ENCODE measurements at places on chromosomes 11 and 22.

DNA sequence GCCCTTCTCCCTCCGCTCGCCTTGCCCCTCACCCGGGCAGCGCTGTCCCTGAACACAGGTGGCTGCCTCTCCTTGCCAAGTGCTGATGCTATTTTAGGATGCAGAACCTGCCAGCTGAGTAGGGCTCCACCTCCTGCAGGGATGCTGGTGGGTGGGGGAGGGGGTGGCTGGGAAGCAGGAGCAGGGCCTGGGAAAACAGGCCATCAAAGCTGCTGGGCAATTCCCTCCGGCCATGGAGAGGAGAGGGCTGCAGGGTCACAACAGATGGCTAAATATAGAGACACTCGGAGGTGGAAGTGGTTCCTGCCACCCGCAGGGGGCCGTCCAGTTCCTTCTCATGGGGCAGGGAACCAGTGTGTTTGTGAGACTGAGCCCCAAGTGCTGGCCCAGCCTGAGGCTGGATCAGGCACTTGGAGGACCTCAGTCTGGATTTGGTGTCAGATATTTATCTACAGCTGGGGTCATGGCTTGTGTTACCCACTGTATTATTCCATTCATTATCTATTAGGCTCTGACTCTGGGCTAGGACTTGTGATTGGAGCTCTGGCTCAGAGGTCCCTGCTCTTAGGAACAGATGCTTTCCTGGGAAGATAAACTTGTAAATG, 59.6 kb downstream of the LRRC32 start:
- DNase-seq: peak; percentile 66

DNA sequence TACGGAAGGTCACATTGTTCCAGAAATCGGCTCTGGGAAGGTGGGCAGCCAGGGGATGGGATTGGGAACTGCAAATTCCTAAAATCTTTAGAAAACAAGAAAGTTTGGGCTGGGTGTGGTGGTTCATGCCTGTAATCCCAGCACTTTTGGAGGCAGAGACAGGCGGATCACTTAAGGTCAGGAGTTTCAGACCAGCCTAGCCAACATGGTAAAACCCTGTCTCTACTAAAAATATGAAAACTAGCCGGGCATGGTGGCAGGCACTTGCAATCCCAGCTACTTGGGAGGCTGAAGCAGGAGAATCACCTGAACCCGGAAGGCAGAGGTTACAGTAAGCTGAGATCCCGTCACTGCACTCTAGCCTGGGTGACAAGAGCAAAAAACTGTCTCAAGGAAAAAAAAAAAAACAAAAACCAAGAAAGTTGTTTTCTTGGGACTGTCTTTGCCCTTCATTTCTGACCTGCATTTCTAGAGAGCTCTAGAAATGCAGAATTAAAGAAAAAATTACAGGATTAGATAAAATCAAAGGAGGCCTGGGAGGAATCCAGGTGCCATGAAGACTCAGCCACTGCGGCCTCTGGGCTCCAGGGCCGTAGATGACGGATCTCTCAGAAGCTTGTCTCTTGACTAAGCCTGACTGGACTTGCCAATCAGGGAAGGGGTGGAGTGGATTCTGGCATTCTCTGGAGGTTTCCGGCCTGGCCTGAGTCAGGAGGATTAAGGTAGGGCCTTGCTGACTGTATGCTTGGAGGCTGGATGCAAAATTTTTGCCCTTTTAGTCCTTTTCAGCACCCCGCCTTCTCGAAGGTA, 5.3 kb upstream of the MALAT1 start:
- no peak for DNase-seq

GRCh38 chr11:128938156-128938885, 4.3 kb downstream of the TP53AIP1 start:
- no peak for DNase-seq

GRCh38 chr22:26482161-26482560, 1.4 kb downstream of the HPS4 start:
- DNase-seq: no peak

GRCh38 chr22:31520051-31520450, 23.7 kb downstream of the SFI1 start:
- no peak for DNase-seq

GRCh38 chr11:45930031-45930794, 7.8 kb downstream of the LARGE2 start:
- DNase-seq: peak; percentile 89

DNA sequence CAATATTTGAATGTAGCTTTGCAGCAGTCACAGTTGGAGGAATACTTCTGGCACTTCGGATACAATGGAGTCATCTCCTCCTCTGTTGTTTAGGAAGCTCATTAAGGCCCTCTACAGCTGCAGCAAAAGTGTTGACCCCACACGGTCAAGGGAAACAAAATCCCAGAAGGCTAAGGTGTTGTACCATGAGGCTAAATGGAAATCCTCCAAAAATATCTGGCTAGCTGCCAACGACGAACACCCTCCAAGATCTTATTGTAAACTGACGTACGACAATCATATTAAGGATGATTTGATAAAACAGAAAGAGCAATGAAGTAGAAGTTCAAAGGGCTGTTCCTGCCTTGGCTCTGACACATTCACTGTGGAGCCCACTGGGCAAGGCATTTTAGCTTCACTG, 4.0 kb downstream of the POGLUT3 start:
- no peak for DNase-seq

- no peak for DNase-seq
Observed at GRCh38 chr22:26565181-26565580, 24.8 kb downstream of the TPST2 start.

DNA sequence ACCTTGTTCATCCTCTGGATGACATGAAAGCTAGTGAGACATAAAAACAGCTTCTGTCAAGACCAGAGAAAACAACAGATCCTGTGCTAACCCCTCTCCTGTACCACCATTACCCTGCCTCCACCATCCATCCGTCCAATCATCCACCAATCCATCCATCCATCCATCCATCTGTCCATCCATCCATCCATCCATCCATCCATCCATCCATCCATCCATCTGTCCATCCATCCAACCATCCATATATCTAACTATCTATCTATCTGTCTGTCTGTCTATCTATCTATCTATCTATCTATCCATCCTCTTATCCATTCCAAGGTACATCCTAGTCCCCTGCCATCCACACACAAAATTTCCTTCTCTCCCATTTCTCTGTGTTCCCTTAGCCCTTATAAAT, 46.6 kb upstream of the ME3 start:
- DNase-seq: no peak

GRCh38 chr22:31715147-31715778, 34.7 kb downstream of the PRR14L start:
- DNase-seq: no peak

- no peak for DNase-seq
Observed at GRCh38 chr11:17793642-17794170, 59.1 kb downstream of the KCNC1 start.

- DNase-seq: no peak
Observed at GRCh38 chr11:133118563-133119268, 413.6 kb downstream of the OPCML start.

DNA sequence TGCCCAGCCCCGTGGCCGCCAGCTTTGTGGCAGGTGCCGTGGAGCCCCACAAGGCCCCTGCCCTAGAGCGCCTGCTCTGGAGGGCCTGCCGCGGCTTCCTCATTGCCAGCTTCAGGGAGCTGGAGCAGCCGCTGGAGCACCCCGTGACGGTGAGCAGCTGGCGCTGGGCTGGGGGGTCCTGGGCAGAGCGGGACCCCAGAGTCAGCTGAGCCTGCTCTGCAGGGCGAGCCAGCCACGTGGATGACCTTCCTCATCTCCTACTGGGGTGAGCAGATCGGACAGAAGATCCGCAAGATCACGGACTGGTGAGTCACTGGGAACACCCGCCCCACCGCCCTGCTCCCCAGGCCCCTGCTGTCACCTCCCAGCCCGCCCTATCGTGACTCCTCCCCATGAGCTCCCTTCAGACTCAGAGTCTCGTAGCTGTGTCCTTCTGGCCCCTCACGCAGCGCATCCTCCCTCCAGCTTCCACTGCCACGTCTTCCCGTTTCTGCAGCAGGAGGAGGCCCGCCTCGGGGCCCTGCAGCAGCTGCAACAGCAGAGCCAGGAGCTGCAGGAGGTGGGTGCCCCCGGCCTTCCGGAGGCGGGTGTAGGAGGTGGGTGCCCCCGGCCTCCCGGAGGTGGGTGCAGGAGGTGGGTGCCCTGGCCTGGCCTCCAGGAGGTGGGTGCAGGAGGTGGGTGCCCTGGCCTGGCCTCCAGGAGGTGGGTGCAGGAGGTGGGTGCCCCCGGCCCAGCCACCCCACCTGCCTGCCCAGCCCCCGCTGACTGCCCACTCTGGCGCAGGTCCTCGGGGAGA, 4.7 kb downstream of the TCIRG1 start:
- no peak for DNase-seq

DNA sequence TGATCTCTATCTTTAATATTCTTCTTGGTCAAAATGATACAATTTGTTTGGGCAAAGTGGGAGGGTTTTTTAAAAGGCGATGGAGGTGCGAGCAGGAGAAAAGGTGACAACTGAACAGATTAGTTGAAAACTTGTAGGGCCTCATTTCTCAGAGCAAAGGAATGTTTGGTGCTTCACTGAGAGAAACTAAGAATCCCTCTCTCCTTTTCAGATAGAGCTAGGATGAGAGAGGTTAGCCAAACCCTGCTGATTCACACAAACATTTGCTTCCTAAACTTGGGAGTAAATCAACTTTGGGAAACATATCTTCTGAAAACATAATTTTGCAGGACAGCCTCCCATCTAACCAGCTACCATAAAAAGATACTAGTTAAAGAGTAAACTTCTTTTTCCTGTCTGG, 57.0 kb downstream of the PHF21A start:
- no peak for DNase-seq

GRCh38 chr22:27983361-27983791, 64.3 kb upstream of the PITPNB start:
- no peak for DNase-seq

GRCh38 chr11:102279641-102280170, 37.6 kb upstream of the BIRC3 start:
- DNase-seq: no peak

- no peak for DNase-seq
Observed at GRCh38 chr22:44107340-44107739, 73.4 kb upstream of the PARVG start.

GRCh38 chr11:19259487-19260345, 19.0 kb upstream of the E2F8 start:
- peak; percentile 38 for DNase-seq

- DNase-seq: no peak
Observed at GRCh38 chr22:39303892-39304671, 15.3 kb downstream of the RPL3 start.

GRCh38 chr11:78080818-78081495, 1.3 kb upstream of the NDUFC2 start:
- DNase-seq: no peak

GRCh38 chr11:74818283-74818946, 69.8 kb downstream of the RNF169 start:
- DNase-seq: no peak

DNA sequence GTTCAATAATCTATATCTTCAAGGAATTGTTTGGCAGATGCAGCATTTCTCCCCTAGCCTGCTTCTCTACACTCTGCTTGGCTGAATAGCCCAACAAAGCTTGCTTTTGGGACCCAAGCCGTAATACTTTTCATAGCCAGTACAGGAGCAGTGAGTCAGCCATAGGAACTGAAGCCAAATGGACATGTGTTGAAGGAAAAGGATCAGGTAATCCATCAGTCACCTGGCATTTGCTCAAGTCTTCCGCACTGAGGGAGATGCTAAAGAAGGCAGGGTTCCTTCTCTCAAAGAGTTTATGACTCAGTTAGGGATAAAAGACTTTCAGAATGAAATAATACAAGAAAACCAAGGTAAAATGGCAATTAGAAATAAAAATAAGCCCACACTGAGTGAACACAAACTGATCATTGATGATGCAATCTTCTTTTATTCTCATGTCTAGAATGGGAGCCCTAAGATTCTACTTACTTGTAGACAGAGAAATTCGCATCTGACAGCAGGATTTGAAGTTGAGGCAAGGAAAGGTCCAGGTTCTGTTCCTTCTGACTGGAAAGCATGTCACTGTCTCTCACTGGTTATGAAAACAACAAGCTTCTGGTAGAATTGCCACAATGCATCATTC, 13.2 kb downstream of the C11orf87 start:
- no peak for DNase-seq

DNA sequence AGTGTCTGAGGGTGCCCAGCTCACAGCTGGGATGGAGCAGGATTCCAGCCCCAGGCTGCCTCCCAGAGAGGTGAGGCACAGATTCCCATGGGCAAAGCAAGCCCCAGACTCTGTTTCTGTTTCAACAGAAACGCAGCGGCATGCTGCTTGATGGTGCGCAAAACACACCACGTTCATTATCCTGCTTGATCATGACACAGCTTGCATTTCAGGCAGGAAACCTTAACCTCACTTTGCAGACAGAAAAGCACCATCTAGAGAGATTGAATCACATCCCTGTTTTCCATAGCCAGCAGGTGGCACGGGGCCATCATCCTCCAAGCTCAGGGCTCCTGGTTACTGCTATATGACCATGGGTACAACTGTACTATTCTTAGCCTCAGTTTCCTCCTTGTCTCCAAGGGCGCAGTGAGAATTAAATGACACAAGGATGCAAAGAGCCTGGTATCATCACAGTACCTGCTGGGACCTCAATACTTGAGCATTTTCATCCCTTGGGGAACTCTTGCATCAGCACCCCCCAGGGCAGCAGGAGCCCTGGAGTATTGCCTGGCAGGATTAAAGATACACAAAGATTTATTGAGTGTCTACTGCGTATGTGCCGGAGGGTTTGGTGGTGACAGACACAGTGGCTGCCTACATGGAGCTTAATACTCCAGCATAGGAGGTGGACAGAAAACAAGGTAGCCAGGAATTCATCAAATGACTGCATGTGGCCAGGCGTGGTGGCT, 110.0 kb downstream of the TP53I11 start:
- DNase-seq: no peak

GRCh38 chr11:68014157-68014946, 4.2 kb downstream of the ALDH3B1 start:
- DNase-seq: no peak

DNA sequence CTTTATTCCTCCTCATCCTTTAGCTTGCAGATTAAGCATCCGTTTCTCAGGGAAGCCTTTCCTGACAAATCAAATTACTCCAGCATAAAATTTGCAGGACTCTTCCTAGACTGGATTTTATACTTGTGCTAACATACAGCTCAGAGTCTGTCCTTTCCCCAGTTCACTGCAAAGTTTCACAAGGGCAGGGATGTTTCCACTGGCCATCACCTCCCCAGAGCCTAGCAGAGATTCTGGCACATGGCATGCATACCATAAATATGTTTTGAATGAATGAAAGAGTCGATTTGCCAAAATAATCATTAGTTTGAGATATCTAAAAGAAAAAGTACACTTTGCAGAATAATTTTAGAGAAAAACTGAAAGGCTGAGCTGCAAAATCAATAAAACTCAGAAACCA, 10.6 kb downstream of the MSANTD4 start:
- no peak for DNase-seq

- DNase-seq: no peak
Observed at GRCh38 chr11:7050191-7050590, 29.9 kb downstream of the NLRP14 start.

All from NCI-H146 (cell line).